ENCODE measurements at places on chromosomes 13 and 19.

DNA sequence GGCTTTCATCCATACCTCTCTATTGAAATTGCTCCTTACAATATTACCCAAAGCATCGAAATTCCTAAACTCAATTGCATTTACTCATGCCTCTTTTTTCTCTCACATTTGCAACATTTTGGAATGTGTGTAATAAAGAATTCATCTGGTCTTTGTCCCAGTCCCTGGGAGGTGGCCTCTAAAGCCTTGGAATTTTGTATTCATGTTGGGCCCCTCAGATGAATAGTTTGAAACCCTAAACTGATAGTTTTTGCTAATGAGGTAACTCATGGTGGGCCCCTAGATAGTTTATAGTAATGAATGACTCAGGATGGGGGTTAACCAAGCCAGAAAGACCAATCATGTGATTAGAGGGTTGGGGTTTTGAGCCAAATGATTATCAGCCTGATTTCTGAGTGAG, 490.4 kb downstream of the DIAPH3 start:
- DNase-seq, result no peak

DNA sequence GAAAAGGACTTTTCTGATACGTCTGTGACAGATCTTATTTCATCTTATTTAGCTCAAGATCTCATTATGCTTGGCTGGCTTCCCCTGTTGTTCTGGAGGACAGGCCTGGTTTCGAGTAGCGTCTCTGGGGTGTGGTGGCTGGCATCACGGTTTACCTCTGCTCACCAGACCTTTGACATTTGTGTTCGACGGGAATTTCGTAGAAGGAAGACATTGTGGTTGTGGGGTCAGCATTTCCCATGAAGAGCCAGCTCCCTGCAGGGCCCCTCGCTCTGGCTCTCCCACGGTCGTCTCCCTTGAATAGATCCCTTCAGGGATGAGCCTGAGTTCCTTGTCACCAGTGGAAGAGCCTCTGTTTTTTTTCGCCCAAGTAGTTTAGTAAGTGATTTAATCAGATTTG, 78.6 kb upstream of the TEX29 start:
- DNase-seq, result no peak

GRCh38 chr19:49594993-49595818, 4.2 kb downstream of the PRR12 start:
- no peak for DNase-seq

DNA sequence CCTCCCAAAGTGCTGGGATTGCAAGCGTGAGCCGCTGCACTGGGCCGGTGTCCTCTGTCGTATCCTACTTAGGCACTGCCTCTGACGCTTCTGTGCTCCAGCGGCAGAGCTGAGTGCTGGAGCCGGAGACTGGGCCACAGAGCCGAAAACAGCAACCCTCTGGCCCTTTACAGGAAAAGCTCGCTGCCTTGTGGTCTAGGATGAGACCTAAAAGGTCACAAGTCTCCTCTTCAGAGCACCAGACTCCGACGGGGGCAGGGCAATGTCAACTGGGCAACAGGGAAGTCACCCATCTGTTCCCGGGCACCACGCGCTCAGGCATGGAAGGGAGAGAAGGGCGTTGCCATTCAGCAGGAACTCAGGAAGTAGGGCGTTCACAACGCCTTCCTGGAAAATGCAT, 91.7 kb downstream of the GADD45B start:
- no peak for DNase-seq

- no peak for DNase-seq
Measured at GRCh38 chr19:35120492-35120891, 4.9 kb downstream of the FXYD3 start.

DNA sequence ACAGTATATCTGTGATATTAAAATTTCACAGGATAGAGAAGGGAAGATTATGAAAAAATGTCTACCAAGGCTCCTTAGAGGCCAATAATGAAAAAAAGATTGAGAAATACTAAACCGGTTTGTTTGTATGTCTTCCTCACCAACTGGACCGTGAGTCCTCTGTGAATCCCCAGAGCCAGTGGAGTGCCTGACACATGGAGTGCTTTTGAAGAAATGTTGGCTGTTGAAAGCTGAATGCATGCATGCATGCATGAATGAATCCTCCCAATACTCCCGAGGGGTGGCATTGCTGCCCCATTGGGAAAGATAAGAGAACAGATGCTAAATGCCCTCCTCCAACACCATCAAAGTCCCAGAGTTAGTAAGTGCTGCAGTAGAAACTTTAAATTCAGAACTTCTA, 152.7 kb upstream of the SERP2 start:
- DNase-seq, result no peak

- DNase-seq, result no peak
Measured at GRCh38 chr19:29617366-29618266, 11.5 kb downstream of the POP4 start.

DNA sequence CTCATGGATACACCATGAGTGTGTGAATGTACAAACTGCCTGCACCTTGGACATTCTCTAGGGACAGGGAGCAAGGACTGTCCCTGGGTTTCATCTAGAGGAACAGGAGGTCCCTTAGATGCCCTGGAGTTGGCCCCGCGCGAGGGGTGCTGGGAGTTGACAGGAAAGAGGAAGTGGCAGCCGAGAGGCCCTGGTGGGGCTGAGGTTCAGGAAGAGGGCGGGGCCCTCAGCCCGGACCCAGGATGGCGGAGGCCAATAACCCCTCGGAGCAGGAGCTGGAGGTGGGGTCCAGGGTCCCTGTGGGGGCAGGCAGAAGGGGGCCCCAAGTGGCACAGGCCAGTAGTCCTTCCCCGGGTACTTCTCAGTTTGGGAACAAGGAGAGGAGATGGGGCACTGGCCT, 6.9 kb downstream of the PKN1 start:
- peak; percentile 85 for DNase-seq

- no peak for DNase-seq
Measured at GRCh38 chr13:30364133-30364532, 56.8 kb upstream of the KATNAL1 start.

GRCh38 chr13:67588607-67589006, 358.5 kb upstream of the PCDH9 start:
- DNase-seq, result no peak

All from activated T-cell treated with anti-CD3 and anti-CD28 coated beads, Interleukin-2, amount 50 U/mL, for 72 hours (primary cell).